Progenitor cell of endocrine pancreas (in vitro differentiated cells): ENCODE measurements at places on chromosomes 16 and 17. TPM values are rescaled to one million over a fixed set of nuclear protein-coding genes. Genes with fewer than 3 reads are reported as not detected.

SBK1 gene
- 89.4 and 91.2 TPM in 2 replicates for total RNA-seq

CTRB1 gene
- total RNA-seq = not detected in 2 replicates

MT1A gene
- not detected in 2 replicates for total RNA-seq

MT1H gene
- not detected in 2 replicates for total RNA-seq

KRTAP2-1 gene
- total RNA-seq = not detected in 2 replicates

DHRS7C gene
- not detected in 2 replicates for total RNA-seq

PLXDC1 gene
- 2.3 and 3.7 TPM in 2 replicates for total RNA-seq

GRCh38 chr16:84808826-84809225 is 11.0 kb upstream of the CRISPLD2 start:
- no peak for DNase-seq

GRCh38 chr17:73669771-73670170 is 25.5 kb upstream of the SDK2 start:
- no peak for DNase-seq

DNA sequence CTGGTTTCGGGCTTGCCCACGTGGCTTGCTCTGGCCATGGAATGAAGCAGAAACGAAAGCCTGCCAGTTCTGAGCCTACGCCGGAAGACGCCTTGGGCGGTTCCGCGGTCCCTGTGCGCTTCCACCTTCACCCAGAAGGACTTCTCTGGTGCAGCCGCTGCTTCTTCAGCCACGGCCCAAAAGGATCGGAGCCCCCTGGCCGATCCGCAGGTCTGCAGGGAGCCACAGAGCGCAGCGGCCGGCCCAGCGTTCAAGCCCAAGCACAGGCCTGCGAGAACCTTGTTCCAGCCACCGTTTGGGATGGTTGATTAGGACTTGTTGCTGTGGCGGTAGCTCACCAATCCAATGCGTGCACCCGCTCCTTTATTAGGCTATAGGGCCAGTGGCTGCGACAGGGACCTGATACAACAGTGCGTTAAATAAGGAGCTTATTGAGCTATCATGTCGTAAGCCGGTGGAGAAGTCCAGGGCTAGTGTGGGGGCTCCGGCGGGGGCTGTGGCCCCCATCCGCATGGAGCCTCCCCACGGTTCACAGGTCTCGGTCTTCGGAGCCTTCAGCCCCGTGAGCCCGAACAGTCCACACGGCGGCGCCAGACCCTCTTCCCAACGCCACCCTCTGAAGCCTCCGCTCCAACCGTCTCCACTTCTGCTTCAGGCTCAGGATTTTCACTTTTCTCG is 10.2 kb upstream of the MPP2 start:
- no peak for DNase-seq

- DNase-seq = no peak
These were observed 9.1 kb downstream of the TP53I13 start for GRCh38 chr17:29577385-29578211.

GRCh38 chr17:36144981-36145729 is 31.3 kb downstream of the TBC1D3B start:
- no peak for DNase-seq

DNA sequence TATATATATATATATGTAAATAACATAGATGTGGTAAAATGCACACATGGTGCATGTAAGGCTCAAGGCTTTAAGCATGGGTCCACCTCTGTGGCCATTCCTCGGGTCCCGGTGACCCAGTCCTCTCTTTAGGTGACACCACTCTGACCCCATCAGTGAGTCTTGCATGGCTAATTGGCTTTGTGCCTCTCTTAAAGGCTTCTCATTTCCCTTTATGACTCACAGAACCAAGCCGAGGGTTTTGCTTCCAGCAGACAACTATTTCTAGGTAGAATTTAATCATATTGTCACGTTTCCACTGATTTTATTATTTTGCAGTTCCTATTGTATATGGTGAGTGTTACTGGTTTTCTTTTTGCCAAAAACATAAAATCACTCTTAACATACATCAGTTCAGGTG is 59.7 kb downstream of the PLCG2 start:
- no peak for DNase-seq

- DNase-seq = no peak
These were observed 22.7 kb downstream of the YPEL2 start for GRCh38 chr17:59353936-59354755.

GRCh38 chr16:129075-129474 is 9.4 kb downstream of the NPRL3 start:
- DNase-seq = no peak

- DNase-seq = no peak
These were observed 3.5 kb upstream of the SNX29 start for GRCh38 chr16:11973070-11973469.

DNA sequence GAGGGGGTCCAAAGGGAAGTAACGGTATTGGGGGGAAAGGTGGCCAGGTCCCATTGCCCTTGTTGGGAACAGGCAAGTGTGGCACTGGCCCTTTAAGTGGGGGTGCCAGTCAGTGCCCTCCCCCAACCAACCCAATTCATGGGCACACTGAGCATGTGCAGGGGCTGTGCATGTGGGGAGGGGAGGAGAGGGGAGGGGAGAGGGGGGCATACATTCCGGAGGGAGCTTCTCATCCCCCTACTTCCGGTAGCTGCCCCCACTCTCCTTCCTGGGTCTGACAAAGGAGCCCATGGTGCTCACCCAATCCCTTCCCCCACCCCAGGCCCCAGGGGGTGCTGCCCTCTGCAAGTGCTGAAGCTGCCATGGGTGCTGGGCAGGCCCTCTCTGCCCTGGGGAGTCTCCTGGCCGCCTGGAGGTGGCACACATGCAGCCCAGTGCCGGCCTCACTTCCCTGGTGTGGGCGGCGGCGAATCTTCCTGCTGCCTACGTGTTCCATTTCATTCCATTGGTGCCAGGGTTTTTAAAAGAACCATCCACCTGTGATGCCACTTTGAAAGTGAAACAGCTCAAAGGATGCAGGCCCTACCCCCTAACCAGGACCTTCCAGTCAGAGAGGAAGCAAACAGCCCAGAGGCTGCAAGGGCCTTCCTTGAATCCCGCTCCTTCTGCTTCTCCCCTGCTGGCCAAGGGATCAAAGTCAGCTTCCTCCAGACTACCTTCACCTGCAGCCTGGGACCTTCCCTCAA is 11.0 kb downstream of the HEXIM2 start:
- no peak for DNase-seq

DNA sequence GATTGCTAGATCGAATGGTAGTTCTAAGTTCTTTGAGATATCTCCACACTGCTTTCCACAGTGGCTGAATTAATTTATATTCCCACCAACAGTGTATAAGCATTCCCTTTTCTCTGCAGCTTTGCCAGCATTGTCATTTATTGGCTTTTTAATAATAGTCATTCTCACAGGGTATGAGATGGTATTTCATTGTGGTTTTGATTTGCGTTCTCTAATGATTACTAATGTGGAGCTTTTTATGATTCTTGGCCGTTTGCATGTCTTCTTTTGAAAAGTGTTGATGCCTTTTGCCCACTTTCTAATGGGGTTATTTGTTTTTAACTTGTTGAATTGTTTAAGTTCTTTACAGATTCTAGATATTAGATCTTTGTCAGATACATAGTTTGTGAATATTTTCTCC is 36.5 kb upstream of the BCAS3 start:
- DNase-seq = no peak

DNA sequence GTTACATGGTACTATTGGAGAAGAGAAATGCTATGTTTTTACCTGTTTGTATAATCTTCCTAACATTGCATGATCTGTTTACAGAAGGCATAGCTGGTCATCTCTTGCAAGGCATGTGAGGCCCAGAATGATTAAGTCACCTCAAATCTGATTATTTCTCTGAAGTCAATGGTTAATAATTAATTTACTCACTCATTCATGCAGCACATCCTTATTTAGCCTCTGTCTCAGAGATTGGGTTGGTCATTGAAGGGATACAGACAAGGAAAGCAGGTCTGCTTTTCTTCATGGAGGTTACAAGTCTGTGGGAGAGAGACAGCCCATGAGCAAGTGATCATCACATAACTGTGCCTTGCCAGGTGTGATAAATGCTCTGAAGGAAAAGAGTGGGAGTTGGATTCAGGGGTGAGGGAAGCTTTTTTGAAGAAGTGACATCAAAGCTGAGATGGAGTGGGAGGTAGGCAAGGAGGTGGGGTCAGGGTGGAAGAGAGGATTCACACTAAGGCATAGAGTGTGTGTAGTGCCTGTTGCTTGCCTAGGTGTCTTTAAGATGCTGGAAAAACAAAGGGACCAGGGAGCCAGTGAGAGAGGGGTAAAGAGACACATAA is 16.3 kb upstream of the RBFOX1 start:
- no peak for DNase-seq

- DNase-seq = no peak
These were observed 13.8 kb upstream of the CD79B start for GRCh38 chr17:63945784-63946439.

DNA sequence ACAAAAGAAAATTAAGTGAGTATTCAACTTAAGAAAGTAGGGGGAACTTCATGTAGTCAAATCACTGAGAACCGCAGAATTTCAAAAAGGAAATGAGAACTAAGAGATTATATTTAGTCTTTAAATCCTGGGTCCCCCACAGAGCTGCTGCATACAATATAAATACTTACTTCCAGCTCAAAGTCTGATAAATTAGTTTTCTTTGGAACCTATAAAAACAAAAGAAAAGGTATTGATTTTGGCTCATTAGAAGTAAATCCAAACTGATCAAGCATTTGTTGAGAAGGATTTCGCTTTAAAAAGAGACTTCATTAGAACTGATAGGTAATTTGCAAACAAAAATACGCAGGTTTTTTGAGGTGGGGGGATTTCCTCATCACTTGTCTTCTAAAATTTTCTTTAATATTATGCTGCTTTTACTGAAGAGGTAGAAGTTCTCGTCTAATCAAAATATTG is 21.9 kb downstream of the PARN start:
- no peak for DNase-seq

DNA sequence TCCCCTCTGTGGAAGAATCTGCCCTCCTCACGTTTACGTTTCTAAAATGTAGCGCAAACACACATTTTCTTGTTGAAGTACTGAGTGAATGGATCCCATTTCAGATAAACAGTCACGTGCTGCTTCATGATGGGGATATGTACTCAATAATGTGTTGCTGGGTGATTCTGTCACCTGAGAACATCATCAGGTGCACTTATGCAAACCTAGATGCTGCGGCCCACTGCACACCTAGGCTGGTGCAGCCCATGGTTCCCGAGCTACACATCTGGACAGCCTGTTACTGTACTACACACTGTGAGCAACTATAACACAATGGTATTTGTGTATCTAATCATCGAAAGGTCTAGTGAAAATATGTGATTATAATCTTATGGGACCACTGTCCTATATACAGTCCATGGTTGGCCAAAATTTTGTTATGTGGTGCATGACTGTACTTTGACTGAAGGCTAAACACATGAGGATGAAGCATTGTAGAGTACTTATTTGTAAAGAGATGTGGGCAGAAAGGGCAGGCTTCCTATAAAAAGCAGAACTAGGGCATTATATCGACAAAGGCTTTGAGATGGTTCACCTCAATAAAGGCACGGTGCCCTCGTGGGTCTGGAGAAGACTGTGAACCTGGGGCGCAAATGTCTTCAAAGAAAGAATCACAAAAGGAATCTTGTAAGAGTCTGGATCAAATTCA is 26.3 kb downstream of the MARF1 start:
- no peak for DNase-seq

- DNase-seq = no peak
These were observed 5.1 kb downstream of the LLGL1 start for GRCh38 chr17:18230288-18231141.

DNA sequence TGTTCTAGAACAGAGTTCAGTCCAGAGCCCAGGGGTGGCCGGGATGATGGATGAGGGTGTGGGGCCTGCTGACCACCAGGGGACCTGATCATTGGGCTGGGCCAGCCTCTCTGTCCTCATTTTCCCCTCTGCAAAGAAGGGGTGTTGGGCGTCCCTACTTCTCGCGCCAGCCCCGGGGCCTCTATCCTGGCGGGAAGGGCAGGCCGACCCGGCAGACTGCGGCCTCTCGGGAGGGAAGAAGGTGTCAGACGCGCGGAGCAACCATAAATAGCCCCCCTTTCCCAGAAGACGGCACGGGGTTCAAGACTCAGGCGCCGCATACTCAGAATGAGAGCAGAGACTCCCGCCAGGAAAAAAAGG is 2.0 kb upstream of the CACNA1G start:
- no peak for DNase-seq

DNA sequence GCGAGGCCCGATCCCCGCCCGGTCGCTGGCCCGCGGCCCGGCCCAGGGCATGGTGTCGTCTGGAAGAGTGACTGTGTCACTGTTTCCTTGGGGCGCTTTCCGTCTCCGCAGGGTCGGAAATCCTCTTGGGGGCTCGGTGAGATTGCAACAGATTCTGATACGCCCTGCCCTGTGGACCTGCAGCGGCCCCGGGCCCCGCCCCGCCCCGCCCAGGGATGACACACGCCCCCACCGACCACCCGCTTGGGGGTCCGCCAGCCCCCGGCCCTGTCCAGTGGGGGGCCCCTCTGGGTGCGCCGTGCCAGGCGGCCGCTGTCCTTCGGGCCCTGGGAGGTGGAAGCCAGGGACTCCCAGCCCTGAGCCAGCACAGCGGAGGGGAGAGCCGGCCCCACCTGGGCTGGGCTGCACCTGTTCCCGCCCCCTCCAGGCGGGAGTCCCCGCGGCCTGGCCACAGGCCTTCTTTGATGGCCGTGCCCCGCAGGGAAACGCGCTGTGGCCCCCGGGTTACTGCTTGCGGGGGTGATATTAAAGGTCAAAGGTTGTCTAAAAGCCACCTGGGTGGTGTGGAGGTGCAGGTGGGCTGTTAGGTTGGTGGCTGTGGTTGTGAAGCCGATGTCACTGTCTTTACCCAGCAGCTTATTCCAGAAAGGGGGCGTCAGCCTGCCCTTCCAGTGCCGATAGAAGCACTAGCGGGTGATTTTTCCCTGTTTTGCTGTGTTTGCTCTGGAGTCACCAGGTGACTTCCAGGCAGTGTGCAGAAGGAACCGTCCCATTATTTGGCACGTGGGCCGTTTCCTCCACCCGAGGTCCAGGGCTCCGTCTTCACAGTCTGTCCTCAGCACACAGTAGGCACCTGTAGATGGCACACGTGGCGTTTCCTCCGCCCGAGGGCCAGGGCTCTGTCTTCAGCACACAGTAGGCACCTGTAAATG is 752 bp downstream of the TBC1D24 start:
- DNase-seq = no peak

DNA sequence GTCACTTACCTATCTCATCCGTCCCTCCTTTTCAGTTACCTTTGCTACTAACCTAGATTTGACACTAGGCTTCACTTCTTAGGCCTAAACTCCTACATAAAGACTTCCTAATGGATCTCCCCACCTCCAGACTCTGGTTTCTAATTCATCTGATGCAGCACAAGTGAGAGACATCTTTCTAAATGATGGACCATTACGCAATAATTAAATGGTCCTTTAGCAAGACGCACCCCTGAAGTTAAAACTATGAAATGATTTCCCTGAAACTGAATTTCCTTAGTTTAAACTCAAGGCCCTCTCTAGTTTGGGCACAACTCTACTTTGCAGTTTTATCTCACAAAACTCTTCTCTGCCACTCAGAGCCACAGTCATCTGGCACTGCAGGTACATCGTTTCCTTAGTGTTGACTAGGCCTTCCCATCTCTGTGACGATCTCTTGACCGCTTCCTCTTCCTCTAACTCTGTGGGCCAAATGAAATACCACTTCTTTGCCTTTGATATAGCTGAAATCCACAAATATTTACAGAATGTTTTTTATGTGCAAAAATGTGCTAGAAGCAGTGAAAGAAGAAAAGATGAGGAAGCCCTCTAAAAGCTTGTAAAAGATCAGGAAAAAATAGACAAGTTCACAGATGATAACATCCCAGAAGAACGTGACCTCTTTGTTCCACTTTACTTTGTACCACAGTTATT is 3.3 kb downstream of the SYNRG start:
- no peak for DNase-seq

GRCh38 chr16:14121872-14122271 is 50.8 kb downstream of the MRTFB start:
- DNase-seq = no peak

GRCh38 chr17:82966415-82966814 is 113.0 kb upstream of the METRNL start:
- no peak for DNase-seq
